ENCODE measurements at places on chromosomes 4 and X.

- no peak for DNase-seq
Observed at GRCh38 chrX:133888984-133889383, 96.4 kb downstream of the GPC3 start.

- DNase-seq: no peak
Observed at GRCh38 chr4:95470622-95471021, 78.2 kb downstream of the UNC5C start.

- no peak for DNase-seq
Observed at GRCh38 chr4:152981278-152981677, 45.2 kb downstream of the FHDC1 start.

DNA sequence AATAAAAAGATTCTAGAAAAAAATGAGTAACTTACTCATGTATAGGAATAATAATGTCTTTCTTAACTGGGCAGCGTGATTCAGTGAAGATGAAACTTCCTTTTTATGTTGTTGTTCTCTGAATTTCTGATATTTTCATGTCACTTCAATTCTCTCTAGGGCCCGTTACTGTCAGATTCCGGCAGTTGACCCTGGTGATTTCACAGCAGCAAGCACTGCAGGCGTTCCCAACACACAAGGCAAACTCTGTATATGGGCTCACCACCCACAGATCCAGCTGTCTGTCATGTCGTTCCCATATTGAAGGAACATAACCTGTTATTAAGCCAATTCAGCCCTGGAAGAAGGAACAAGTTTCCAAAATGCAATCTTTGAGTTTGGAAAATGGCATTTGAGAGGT lies 288.3 kb upstream of the GALNTL6 start:
- DNase-seq: no peak

DNA sequence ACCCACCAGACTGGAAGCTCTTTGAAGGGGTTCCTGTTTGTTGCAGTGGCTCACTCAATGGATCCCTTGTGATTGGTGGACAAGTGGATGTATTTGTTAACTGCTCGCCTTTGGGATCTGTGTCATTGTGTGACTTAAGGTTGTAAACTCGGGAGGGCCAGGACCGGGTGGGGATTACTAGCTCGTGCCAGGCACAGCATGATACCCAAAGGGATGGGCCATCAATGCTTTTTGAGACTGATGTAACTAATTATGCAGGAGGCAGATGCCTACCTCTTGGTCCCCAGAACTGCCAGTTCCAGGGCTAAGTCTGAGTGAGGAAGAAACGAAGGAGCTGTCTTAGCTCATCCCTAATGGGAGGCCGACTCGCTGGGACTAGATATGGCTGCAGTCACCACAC lies 27.7 kb downstream of the UTP14A start:
- no peak for DNase-seq

DNA sequence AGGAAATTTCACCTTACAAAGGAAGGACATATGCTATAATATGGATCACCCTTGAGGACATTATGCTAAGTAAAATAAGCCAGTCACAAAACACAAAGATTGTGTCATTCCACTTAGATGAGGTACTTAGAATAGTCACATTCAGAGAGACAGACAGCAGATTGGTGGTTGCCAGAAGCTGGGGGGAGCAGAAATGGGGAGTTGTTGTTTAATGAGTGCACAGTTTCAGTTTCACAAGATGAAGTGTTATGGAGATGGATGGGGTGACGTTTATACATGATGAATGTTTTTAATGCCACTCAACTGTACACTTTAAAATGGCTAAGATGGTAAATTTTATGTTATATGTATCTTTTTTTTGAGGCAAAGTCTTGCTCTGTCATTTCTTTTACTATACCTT lies 14.8 kb upstream of the SPON2 start:
- no peak for DNase-seq

- no peak for DNase-seq
Observed at GRCh38 chr4:168555437-168555836, 58.6 kb downstream of the PALLD start.

- peak; percentile 38 for DNase-seq
Observed at GRCh38 chr4:80184825-80185756, 12.2 kb upstream of the PRDM8 start.

- DNase-seq: no peak
Observed at GRCh38 chr4:15162465-15163283, 160.4 kb downstream of the CPEB2 start.

- DNase-seq: no peak
Observed at GRCh38 chr4:119537586-119537985, 91.0 kb downstream of the PDE5A start.

DNA sequence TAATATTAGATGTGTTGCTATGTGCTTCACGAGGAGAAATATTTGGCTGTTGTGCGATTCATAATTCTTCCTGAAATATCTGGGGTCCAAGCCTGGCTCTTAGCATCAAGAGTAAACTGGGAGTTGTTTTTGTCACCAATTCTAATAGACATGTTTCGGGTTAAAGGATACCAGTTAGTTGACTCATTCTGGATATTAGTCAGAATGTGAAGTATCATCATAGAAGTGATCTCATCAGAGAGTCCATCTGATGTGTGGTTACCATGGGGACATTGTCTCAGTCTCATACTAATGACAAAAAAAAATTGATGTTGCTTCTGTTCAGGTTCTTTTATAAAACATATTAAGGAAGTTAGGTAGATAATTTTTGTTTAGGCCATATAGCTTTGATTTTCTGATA lies 57.2 kb upstream of the MTMR1 start:
- DNase-seq: no peak

GRCh38 chr4:42401171-42401570 lies 3.9 kb downstream of the SHISA3 start:
- no peak for DNase-seq

GRCh38 chr4:40718586-40718985 lies 31.2 kb upstream of the NSUN7 start:
- DNase-seq: no peak

GRCh38 chrX:121479406-121479805 lies 432.0 kb downstream of the GLUD2 start:
- DNase-seq: no peak

DNA sequence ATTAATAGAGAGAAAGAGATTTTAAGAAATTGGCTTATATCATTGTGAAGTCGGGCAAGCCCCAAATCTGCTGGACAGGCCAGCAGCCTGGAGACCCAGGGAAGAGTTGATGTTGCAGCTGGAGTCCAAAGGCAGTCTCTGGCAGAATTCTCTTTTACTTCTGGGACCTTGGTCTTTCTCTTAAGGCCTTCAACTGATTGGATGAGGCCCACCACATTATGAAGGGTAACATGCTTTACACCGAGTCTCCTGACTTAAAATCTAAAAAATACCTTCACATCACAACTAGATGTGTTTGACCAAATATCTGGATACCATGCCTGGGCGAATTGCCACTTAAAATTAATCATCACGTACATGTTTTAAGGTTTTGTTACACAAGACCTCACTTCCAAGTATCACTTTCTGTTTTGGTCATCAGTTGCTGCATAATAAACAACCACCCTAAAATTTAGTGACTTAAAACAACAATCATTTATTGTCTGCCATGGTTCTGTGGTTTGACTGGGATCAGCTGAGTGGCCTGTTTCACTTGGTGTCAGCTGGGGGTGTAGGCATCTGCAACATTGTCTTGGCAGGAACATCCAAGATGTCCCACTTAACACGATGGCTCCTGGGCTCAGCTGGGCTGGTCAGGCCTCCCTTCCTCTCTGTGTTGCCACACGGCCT lies 3.4 kb downstream of the CD38 start:
- DNase-seq: no peak

GRCh38 chr4:123825596-123826291 lies 429.1 kb downstream of the SPRY1 start:
- no peak for DNase-seq

DNA sequence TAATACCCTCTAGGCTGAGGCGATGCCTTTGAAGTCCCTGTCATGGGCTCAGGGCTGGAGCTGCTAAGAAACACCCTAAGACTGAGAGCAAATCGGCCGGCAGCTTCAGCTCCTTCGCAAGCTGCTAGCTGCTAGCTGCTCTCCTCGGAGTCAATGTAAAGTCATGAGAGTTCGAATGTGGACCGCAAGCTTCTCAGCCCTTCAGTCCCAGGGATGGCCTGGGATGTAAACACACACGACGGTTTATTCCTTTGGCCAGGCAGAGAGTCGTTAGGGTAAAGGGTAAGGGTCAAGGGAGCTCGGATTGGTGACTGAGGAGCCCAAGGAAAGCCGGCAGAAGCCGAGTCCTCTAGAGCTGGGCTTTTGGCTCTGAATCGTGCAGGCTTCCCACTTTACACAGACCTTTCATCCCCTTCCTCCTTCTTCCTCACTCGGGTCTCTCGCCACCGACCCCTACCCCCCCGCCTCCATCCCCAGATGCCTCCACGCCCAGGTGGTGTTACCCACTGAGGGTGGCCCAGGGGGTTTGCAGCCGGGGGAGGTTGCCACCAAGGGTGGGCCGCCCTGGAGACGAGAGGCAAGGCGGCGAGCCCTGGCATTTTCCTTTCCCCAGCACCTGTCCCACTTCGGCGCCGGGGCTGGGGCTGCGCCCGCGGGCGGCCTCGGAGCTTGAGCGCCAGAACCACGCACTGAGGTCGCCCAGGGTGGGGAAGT lies 3.1 kb upstream of the BCORL1 start:
- no peak for DNase-seq

GRCh38 chr4:2695346-2696060 lies 60.6 kb downstream of the TNIP2 start:
- DNase-seq: no peak

DNA sequence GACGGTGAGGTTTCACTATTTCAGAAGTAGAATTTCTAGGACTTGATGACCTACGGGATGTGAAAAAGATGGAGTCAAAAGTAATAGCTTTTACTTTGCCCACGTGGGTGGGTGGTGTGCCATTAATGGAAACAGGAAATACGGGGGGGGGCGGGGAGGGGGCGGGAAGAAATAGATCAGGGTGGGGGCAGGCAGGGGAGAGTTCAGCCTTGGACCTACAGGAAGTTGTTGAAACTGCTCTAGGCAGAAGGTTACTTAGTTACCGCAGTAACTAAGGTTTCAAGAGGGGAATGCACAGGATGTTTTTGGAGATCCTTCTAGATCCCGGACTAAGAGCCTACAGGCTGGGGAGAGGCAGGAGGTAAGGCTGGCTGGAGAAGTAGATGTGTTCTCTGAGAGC lies 3.6 kb upstream of the FHL1 start:
- DNase-seq: peak; percentile 5

- no peak for DNase-seq
Observed at GRCh38 chr4:183072176-183072575, 26.9 kb upstream of the WWC2 start.

GRCh38 chrX:1274786-1275185 lies 6.2 kb downstream of the CSF2RA start:
- no peak for DNase-seq

- no peak for DNase-seq
Observed at GRCh38 chr4:107380836-107381438, 339.1 kb downstream of the PAPSS1 start.

GRCh38 chrX:20461002-20461401 lies 194.3 kb upstream of the RPS6KA3 start:
- DNase-seq: no peak

DNA sequence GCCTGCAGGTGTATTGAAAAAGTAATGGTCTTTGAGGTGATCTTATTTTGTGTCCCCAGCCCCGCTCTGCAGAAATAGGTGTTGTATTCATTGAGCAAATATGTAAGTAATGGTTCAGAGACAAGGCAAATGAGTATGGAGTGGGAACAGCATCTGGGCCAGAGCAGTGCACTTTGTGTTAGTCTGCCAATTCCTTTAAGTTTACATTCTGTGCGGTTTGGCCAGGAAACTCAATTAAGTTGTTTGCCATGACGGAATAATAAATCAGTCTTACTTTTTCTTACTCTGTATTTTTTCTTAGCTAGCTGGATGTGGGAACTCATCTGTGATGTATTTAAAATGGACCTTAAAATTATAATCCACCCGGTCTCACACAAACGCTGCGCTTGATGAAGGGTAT lies 12.6 kb downstream of the DCLK2 start:
- no peak for DNase-seq

DNA sequence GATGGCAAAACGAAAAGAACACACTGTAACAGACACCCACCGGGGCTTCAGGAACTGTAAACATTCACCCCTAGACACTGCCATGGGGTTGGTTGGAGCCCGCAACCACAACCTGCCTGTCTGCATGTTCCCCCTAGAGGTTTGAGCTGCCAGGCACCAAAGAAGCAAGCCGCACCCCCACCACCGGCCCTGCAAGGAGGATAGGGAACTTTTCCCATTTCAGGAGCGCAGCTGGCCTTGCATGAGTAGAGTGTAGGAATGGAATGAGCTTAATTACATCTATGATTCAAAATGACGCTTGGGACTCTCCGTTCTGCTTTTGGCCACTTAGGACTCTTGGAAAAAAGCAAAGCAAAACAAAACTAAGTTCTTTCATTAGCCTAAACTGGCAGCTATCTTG lies 243.6 kb upstream of the CTSO start:
- no peak for DNase-seq

DNA sequence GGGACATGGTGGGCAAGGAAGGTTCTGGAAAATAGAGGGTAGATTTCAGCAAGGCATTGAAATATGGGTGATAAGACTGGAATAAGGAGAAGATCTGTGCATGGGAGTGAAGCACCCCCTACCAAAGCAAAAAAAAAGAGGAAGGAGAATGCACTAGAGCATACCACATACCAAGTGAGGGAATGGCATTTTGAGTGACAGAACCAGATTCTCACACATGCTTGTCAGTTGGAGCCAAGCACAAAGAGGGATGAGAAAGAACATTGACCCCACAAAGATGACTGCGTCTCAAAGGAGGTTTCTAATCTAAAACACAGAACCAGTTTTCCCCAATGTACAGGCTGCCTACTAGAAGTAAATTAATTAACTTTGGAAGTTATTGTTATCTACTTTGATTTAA lies 140.3 kb upstream of the SMAD1 start:
- no peak for DNase-seq

- DNase-seq: no peak
Observed at GRCh38 chrX:54494166-54494988, 1.7 kb downstream of the FGD1 start.

- no peak for DNase-seq
Observed at GRCh38 chrX:108811891-108812290, 75.5 kb upstream of the IRS4 start.

- DNase-seq: no peak
Observed at GRCh38 chr4:38166082-38166481, 205.9 kb downstream of the PTTG2 start.

- no peak for DNase-seq
Observed at GRCh38 chr4:65018313-65018712, 609.1 kb upstream of the TECRL start.

GRCh38 chrX:31237189-31237588 lies 165.3 kb upstream of the FTHL17 start:
- no peak for DNase-seq
